ENCODE measurements at places on chromosomes 2 and 18.

- DNase-seq = no peak
Measured at GRCh38 chr2:43609290-43609918, 13.6 kb upstream of the THADA start.

DNA sequence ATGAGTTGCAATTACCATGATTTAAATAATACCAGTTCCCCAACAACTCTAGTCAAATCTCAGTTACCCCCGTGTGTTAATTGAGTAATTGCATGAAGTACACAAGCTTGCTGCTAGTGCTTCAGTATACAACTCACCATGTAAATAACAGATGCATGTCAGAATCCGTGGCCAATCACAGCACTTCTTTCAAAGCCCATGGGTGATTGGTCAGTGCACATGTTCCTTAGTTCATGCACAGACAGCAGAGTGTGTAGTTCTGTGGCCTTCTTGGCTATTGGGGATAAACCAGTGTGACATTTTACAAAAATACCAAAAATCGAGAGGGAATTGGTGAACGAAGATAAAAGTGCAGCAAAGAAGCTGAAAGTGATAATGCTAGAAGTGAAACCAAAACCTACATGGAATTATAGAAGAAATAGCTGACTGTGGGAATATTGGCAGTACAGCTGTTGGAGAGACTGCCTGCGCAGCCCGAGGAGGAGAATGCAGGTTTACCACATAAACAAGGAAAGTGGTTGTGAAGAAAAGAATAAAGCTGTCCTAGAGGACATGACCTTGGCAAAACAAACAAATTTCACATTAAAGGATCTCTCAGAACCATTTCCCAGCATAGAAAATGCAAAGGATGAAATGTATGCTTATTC is 59.4 kb downstream of the NEDD4L start:
- DNase-seq = no peak

DNA sequence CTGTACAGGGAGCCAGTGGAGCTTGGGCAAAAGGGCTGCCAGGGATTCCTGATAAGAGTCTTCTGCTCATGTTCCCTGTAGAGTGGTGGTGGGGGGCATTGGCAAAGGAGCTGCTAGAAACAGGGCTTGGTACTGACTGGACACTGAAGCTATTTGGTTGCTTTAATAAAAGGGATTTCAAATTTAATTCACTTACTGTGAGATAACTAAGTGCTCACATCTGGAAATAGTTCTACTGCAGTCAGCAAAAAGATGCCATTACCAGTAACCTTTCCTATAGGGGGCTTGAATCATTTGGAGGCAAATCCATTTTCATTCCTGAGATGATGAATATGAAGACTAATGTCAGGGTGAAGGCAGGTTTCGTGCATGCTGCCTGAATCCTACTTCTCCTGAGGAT is 94.3 kb upstream of the DOCK10 start:
- DNase-seq = no peak

DNA sequence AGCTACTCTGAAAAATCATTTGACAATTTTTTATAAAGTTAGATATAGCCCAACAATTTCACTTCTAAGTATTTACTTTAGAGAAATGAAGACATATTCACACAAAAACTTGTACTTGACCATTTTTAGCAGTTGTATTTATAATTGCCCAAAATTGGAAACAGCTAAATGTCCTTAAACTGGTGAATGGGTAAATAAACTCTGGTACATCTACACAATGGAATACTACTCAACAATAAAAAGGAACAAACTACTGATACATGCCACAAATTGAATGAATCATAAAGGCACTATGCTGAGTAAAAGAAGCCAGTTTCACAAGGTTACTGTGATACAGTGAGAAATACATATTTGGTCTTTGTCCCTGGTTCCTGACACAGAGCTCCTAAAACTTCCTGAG is 32.8 kb upstream of the BBS5 start:
- no peak for DNase-seq

- DNase-seq = no peak
Measured at GRCh38 chr2:8162552-8162951, 519.3 kb upstream of the ID2 start.

DNA sequence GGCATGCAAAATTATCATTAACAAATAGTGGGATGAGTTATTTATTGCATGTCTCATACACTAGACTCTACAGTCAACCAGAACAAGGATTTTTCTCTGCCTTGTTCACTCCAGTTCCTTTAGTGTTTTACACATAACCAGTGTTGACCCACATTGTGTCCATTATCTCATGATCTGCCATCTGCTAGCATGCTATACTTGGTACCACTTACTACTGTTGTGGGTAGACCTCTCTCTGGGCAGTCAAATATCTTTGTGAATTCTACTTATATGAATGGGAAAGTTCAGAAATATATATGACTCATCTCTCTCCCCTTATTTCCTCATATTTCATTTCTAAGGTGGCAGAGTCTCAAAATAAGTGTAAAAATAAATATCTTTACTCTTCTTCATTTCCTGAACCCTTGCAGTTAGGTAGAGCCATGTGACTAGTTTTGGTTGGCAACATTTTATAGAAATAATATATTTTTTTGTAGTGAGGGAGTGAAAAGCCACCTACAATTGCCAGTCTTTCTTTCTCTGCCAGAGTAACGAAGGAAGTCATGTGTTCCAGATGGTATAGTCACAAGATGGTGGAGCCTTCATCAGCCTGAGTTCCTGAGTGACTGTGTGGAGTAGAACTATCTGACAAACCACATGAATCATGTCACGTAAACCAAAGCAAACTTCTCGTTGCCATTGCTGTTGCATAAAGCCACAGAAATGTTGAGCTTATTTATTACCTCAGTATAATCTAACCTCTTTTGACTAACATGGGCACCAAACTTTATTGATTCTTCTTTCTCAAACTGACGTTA is 704.0 kb downstream of the RNF144A start:
- no peak for DNase-seq

DNA sequence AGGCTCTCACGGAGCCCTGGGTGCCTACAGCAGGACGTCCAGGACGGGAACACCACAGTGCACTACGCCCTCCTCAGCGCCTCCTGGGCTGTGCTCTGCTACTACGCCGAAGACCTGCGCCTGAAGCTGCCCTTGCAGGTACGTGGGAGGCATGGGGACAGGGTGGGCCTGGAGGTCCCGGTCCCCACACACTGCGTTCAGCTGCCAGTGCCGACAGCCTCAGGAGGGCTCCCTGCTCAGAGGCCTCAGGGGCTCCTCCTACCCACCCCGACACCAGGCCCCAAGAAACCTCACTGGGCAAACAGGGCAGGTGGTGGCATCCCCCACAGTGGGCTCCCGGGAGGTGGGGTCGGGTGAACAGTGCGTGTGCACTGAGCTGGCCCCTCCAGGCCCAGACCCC is 10.8 kb downstream of the ANO7 start:
- peak; percentile 47 for DNase-seq

GRCh38 chr2:239813261-239814115 is 211.7 kb downstream of the NDUFA10 start:
- DNase-seq = no peak

GRCh38 chr2:177147093-177147694 is 65.4 kb upstream of the HNRNPA3 start:
- no peak for DNase-seq

DNA sequence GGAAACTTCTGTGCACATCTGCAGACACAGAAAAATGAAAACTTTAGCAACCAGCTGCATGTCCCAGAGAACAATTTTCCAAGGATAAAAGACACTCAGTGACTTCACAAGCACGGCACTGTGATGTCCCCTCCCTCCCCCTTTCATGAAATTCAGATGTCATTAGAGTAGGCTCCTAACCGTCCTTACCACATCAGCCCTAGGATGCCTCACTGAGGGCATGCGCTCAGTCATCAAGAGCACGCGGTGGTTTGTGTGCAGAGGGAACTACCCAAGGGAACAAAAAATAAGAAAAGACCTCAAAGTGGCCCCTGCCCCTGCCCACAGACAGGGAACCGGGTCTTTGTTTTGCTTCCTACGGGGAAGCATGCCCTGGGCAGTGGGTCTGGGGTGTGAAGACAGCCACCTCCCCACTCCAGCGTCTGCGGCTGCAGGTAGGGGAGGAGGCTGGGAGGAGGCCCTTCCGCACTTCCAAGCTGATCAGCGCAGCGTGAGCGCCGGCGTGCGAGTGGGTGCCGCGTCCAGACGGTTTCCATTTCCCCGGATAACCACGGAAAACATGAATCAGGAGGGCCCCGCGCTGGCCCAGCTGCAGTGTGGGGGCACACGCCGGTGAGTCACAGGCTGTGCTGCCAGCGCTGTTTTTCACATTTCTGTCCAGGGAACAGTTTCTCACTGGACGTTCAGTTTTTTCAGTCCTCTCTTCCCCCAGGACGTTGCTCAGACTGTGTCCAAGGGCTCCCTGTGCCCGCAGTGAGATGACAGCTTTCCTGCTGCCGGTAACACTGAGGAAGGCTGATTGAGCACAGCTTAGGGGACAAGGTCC is 70.6 kb downstream of the COPS8 start:
- no peak for DNase-seq

DNA sequence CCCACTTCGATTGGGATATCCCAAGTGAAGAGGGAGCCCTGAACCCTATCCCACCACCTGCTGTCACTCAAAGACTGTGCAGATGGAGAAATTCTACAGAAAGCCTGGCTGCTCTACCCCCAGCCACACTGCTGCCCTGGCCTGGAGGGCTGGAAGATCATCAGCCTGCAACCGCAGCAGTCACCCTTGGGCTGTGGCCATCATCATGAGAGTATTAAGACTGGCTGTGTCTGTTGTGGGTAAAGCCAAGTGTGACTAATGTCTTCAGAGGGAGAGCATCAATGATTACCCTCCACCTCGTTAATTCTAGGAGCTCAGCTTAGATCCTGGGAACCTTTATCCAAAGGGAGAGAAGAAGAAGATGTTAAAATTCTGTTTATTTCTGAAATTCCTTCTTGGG is 221.5 kb downstream of the TFCP2L1 start:
- no peak for DNase-seq

DNA sequence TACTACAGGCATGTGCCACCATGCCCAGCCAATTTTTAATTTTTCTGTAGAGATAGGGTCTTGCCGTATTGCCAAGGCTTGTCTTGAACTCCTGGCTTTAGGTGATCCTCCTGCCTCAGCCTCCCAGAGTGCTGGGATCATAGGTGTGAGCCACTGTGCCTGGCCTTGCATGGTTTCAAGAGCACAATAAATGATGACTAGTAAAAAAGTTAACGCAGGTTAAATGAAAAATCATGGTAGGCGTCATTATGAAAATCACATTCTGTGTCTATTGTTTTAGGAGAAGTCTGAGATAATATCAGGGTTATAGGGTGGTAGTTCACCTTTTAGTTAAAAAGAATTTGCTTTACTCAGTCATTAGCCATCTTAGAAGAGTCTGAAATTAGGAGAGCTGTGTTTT is 38.3 kb downstream of the ALMS1 start:
- no peak for DNase-seq

GRCh38 chr2:46509804-46510203 is 30.4 kb downstream of the TMEM247 start:
- no peak for DNase-seq

- DNase-seq = no peak
Measured at GRCh38 chr18:34659579-34660517, 50.2 kb upstream of the DTNA start.

GRCh38 chr2:148350199-148350598 is 294.4 kb upstream of the EPC2 start:
- no peak for DNase-seq

DNA sequence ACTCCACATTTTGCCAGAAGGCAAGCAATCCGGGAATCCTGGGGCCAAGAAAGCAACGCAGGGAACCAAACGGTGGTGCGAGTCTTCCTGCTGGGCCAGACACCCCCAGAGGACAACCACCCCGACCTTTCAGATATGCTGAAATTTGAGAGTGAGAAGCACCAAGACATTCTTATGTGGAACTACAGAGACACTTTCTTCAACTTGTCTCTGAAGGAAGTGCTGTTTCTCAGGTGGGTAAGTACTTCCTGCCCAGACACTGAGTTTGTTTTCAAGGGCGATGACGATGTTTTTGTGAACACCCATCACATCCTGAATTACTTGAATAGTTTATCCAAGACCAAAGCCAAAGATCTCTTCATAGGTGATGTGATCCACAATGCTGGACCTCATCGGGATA is 26.8 kb downstream of the B3GNT2 start:
- no peak for DNase-seq

DNA sequence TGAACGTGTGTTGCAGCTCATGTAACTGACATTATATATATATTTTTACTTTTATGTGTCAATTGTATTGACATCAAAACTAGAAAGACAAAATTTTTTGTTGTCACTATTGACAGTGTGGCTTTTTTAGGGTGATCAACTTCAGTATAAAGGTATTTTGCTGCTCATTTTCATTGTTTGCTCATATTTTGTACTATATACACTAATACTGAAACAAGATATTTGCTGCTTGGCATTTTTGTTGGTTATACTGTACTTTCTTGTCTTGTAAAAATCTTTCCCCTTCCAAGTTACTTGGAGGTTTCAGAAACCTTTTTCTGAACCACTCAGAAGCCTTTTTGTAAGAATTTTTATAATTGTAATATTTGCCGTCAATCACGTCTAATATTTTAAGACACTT is 16.5 kb downstream of the AFTPH start:
- no peak for DNase-seq

- no peak for DNase-seq
Measured at GRCh38 chr2:64866797-64867196, 122.4 kb upstream of the SLC1A4 start.

- no peak for DNase-seq
Measured at GRCh38 chr2:73980566-73980965, 4.1 kb upstream of the TET3 start.

DNA sequence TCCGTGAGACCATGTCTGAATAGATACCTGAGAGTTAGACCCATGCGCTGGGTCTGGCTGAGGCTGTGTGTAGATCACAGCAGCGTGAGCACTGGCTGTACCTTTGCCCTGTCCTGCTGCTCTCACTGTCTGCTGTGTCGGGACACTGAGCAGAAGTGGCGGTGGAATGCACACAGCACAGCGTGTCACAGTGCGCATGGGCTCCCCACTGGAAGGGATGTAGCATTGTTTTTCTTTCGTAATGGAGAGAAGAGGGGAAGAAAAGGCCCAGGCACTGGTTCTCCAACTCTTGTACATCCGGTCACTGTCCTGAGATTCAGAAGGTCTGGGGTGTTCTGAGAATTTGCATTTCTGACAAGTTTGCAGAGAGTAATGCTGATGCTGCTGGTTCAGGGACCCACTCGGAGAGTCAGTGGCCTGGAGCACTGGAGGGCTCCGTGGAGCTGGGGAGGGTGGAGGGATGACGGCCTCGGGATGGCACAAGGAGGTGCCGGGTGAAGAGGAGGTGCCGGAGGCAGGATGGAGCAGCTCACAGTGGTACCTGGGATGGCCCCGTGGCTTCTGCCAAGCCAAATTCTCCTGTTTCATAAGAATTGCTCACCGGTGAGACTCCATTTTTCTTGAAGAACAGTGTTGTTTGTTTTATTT is 252.8 kb downstream of the LDLRAD4 start:
- DNase-seq = no peak

GRCh38 chr2:232353660-232354059 is 24.9 kb upstream of the ALPP start:
- no peak for DNase-seq

GRCh38 chr2:207892716-207893402 is 123.2 kb upstream of the FZD5 start:
- no peak for DNase-seq

- DNase-seq = no peak
Measured at GRCh38 chr2:173979751-173980351, 14.7 kb upstream of the SP3 start.

Measured in H1 (cell line).